ENCODE measurements at places on chromosomes 16 and 17. TPM values are rescaled to one million over a fixed set of nuclear protein-coding genes. Genes with fewer than 3 reads are reported as not detected.

Gene CBX4
- 3.9 TPM for total RNA-seq

Gene SNAI3
- 9.1 TPM for total RNA-seq

Gene PKD1
- 96.8 TPM for total RNA-seq

Gene SPNS1
- total RNA-seq, result 54.0 TPM

Gene PRR15L
- 1.1 TPM for total RNA-seq

GRCh38 chr16:67226804-67227566 lies at the start of gene TMEM208:
TSS of gene TMEM208 (plus strand) at chr16:67227130. CDS start at chr16:67227219, 89 bp downstream.
- peak; percentile 100 for DNase-seq

- DNase-seq, result peak; percentile 5
These were observed 51.5 kb upstream of the CBX4 start for GRCh38 chr17:79890706-79891105.

DNA sequence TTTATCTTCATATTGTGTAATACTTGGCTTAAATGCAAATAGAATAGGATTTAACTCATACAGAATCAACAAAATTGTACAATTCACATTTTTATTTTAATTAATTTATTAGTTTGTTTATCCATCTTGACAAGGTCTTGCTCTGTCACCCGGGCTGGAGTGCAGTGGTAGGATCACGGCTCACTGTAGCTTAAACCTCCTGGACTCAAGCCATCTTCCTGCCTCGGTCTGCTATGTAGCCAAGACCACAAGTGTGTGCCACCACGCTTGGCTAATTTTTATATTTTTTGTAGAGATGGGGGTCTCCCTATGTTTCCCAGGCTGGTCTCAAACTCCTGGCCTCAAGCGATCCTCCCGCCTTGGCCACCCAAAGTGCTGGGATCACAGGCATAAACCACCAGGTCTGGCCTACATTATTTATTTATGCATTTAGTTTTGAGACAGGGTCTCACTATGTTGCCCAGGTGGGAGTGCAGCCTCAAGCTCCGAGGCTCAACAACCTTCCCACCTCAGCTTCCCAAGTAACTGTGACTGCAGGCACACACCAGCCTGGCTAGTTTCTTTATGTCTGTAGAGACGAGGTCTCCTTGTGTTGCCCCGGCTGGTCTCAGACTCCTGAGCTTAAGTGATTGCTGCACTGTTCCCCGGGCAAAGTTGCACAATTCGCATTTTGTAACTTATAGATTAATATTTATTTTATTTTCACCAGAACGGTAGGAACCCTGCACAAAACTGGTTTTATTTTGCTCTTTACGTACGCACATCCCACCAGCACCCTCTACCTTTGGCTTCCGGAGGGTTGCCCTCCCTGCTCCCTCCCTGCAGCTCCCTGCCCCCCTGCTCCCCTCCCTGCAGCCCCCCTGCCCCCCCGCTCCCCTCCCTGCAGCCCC lies 4.9 kb downstream of the DPEP1 start:
- DNase-seq, result no peak

- DNase-seq, result no peak
These were observed 4.5 kb upstream of the EFNB3 start for GRCh38 chr17:7700510-7700909.

DNA sequence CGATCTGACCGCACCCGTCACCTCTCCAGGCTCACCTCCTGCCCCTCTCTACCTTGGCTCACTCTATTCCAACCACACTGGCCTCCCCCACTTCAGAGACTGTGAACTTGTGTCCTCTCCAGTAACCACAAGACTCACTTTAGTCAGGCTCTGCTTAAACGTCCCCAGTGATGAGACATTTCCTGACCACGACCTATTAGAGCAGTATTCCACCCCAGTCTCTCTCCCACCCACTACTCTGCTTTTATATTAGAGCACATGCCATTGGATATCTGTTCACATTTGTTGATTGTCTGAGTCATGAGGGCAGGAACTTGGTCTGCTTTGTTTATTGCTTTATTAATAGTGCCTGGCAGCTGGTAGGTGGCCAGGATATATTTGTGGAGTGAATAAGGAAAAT lies 20.1 kb downstream of the COX11 start:
- DNase-seq, result no peak

DNA sequence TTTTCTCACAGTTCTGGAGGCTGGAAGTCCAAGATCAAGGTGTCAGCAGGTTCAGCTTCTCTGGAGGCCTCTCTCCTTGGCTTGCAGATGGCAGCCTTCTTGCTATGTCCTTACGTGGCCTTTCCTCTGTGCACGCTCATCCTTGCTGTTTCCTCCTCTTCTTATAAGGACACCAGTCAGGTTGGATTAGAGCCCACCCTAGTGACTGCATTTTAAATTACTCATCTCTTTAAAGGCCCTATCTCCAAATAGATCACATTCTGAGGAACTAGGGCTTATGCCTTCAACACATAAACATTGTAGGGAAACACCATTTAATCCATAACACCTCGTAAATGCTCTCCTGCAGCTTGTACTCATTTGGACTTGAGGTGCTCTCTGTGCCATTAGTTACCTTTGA lies 36.3 kb downstream of the DHRS7C start:
- DNase-seq, result no peak

DNA sequence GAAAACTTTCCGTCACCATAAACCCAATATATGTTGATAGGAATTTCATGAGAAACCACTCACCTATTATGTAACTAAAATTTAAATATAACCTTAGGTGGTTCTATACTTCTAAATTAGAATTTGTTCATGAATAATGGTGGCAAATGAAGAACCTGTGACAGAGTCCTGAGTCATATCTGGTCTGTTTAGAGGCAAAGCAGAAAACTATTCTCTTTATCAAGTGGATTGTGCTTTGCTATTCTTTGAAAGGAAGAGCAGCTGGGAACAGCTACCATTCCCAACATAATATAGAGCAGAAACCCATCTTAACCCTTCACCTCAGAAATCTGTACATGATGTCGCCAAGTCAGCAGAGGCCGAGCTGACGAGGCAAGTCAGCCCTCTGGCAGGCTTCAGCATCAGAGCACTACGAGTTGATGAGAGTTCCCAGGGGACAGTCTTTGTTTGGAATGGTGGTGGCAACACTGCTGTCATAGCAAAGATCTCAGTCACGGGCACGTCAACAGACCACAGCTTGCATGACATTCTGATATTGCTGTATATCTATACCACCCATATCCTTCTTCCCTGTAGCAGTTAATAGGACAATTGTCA lies 631.9 kb upstream of the CA10 start:
- no peak for DNase-seq

Data from WTC11 (cell line).